ENCODE measurements at places on chromosomes 4 and X. TPM values are rescaled to one million over a fixed set of nuclear protein-coding genes. Genes with fewer than 3 reads are reported as not detected.

Gene ENPEP
- total RNA-seq = not detected

- no peaks in the 10 kb centered on the region for H3K27me3 ChIP-seq
- DNase-seq = no peak
- no peak overlapping the region for H3K27ac ChIP-seq
- H3K36me3 ChIP-seq = no peaks in the 10 kb centered on the region
- no peak overlapping the region for H3K4me3 ChIP-seq
These were observed 461.5 kb downstream of the FSTL5 start for GRCh38 chr4:161702287-161702686.

DNA sequence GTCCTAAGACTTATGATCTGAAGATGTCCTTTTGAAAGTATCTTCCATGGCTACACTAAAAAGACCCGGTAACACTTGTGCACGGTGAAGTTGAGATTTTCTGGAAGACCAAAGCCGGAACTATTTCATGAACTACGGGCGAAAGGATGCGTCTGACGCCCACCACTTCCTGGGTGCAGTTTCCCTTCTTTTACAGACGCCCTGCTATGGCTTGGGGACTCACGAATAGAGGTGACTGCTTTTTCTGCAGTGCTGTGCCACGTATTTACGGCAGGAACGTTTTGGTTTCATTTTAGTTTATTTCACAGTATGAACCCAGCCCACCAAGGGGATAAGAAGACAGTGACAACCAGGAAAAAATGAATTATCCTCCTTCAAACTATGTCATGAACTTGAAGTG is 180.4 kb downstream of the AFAP1 start:
- H3K27ac ChIP-seq = peak overlapping the region; percentile 78
- H3K36me3 ChIP-seq = no peaks in the 10 kb centered on the region
- peak; percentile 75 for DNase-seq
- no peaks in the 10 kb centered on the region for H3K27me3 ChIP-seq

Gene CORIN
- 1.1 TPM for total RNA-seq

- no peaks in the 10 kb centered on the region for H3K4me1 ChIP-seq
- H3K36me3 ChIP-seq = no peaks in the 10 kb centered on the region
- no peak overlapping the region for H3K4me3 ChIP-seq
- no peak overlapping the region for H3K27ac ChIP-seq
- no peak for DNase-seq
- no peaks in the 10 kb centered on the region for H3K27me3 ChIP-seq
These were observed 26.0 kb upstream of the ENPEP start for GRCh38 chr4:110449947-110450346.

GRCh38 chr4:109011241-109012026 is 248.6 kb upstream of the ETNPPL start:
- no peaks in the 10 kb centered on the region for H3K36me3 ChIP-seq
- no peak for DNase-seq
- H3K4me3 ChIP-seq = no peak overlapping the region
- H3K4me1 ChIP-seq = no peaks in the 10 kb centered on the region

Gene FGFR3
- total RNA-seq = 0.67 TPM

GRCh38 chr4:24195991-24196736 is 306.3 kb upstream of the PPARGC1A start:
- no peak for DNase-seq
- H3K4me3 ChIP-seq = no peak overlapping the region
- H3K36me3 ChIP-seq = no peaks in the 10 kb centered on the region
- no peak overlapping the region for H3K27ac ChIP-seq
- H3K4me1 ChIP-seq = no peaks in the 10 kb centered on the region

DNA sequence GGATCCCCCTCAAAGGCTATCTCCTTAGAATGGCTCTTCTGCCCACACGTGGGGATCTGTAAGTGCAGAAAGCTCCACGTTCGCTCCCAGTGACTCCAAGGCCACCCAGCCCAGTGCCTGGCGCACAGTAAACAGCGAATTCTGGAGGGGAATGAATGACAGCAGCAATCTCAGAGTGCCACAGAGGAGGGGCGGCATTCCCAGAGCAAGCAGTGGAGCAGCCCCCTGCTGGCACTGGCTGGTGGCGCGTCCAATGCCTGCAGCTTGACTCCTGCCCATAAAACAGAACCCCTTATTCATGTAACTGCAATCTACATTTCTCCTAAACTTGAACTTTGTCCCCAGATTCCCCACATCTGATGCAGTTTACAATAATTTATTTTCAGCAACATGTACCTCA is 6.9 kb upstream of the HELT start:
- H3K27ac ChIP-seq = no peak overlapping the region
- no peaks in the 10 kb centered on the region for H3K27me3 ChIP-seq
- H3K4me3 ChIP-seq = no peak overlapping the region
- no peaks in the 10 kb centered on the region for H3K36me3 ChIP-seq
- DNase-seq = peak; percentile 6
- no peaks in the 10 kb centered on the region for H3K4me1 ChIP-seq

- H3K27ac ChIP-seq = no peak overlapping the region
- no peaks in the 10 kb centered on the region for H3K4me1 ChIP-seq
- H3K36me3 ChIP-seq = no peaks in the 10 kb centered on the region
- no peak overlapping the region for H3K4me3 ChIP-seq
These were observed 28.7 kb downstream of the MID1 start for GRCh38 chrX:10591363-10592335.

DNA sequence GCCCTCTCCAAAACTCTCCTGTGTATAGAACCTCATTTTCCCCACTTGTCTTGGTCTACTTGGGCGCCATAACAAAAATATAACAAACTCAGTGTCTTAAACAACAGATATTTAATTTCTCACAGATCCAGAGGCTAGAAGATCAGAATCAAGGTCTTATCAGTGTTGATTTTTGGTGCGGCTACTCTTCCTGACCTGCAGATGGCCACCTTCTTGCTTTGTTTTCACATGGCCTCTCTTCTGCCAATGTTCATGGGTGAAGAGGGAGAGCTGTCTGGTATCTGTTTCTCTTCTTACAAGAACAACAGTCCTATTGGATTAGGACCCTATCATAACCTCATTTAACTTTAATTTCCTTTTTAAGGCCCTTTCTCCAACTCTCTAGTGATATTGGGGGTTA is 177.3 kb downstream of the PABPC4L start:
- H3K4me3 ChIP-seq = no peak overlapping the region
- H3K4me1 ChIP-seq = no peaks in the 10 kb centered on the region
- H3K27me3 ChIP-seq = no peaks in the 10 kb centered on the region

DNA sequence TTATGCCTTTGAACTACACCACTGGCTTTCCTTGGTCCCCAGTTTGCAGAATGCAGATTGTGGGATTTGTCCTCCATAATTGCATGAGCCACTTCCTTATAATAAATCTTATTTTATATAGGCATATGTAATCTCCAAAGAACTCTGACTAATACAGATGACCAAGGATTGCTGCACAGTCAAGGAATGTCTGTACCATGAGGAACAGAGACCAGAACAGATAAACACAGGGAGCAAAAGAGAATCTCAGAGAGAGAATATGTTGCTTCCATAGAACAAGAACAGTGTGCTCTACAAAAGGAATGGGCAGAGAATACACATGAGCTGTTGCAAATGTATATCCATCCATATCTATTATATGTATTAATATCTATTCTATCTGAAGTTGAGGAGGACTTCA is 111.1 kb downstream of the ADRA2C start:
- no peak for DNase-seq
- H3K27me3 ChIP-seq = no peaks in the 10 kb centered on the region

DNA sequence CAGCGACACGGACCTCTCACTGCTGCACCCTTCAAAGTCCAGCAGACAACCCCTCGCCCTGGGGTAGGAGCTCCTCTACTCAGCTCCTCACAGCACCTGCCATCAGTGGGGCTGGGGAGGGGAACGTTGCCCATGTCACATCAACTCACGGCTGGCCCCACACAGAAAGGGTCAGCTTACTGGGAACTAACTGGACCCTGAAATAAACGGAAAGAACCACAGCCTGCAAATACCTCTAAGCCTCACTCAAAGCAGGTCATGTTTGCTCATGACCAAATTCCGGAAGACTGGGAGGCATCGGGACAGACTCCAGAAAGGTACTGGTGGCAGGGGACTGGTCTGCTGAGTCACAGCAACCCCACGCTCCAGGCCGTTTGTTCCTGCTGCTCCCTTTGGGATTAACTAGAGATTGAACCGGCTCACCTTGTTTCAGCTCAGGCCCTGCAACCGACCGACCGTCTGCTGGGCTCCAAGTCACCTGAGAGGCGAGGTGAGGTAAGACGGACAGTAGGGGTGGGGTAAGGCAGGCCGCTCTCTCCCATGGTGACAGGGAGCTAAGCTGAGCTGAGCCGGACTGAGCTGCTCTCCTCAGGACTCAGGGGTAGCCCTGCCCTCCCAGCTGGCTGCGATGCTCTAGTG is 5.6 kb downstream of the G6PD start:
- H3K36me3 ChIP-seq = peaks cover 8% of the 10 kb centered on the region
- H3K27me3 ChIP-seq = no peaks in the 10 kb centered on the region
- no peak overlapping the region for H3K4me3 ChIP-seq
- DNase-seq = no peak
- H3K27ac ChIP-seq = no peak overlapping the region

DNA sequence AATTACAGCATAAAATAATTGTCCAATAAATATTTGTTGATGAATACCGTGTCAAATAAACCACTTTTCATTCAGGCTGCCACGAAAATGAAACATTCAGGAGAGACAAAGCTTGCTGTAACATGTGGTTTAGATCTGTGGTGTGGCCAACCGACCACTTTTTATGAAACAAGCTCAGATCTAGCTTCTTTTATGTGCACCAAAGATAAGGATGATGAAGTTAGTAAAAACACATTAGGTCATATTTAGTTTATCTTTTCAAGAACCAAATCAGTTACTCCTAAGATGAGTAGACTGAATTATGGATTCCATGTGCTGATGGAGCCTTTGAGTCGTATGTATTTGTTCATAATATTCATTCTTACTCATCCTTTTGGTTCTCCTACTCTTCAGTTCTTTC is 35.8 kb downstream of the STOX2 start:
- no peaks in the 10 kb centered on the region for H3K27me3 ChIP-seq
- H3K4me3 ChIP-seq = no peak overlapping the region
- no peaks in the 10 kb centered on the region for H3K36me3 ChIP-seq
- no peak overlapping the region for H3K27ac ChIP-seq
- DNase-seq = no peak
- H3K4me1 ChIP-seq = no peaks in the 10 kb centered on the region

- no peaks in the 10 kb centered on the region for H3K36me3 ChIP-seq
- no peaks in the 10 kb centered on the region for H3K27me3 ChIP-seq
- H3K4me1 ChIP-seq = no peaks in the 10 kb centered on the region
- DNase-seq = no peak
- no peak overlapping the region for H3K27ac ChIP-seq
These were observed 363.9 kb downstream of the GASK1B start for GRCh38 chr4:157808796-157809383.

DNA sequence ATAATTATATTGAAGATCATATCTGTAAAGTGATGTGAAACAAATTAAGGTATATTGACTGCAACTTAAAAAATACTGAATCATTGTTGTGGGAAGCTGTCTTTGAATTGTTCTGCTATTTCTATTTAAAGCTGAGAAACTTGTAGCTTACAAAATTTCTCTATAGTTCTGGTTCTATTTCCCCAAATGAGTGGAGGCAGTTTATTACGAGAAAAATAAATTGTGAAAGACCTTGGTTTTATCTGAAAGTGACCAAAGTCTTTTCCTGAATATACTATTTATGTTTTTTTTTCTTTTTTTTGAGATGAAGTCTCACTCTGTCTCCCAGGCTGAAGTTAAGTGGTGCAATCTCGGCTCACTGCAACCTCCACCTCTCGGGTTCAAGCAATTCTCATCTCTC is 165.4 kb downstream of the SH3BGRL start:
- no peaks in the 10 kb centered on the region for H3K27me3 ChIP-seq
- no peaks in the 10 kb centered on the region for H3K4me1 ChIP-seq
- no peaks in the 10 kb centered on the region for H3K36me3 ChIP-seq
- H3K27ac ChIP-seq = no peak overlapping the region
- no peak overlapping the region for H3K4me3 ChIP-seq

DNA sequence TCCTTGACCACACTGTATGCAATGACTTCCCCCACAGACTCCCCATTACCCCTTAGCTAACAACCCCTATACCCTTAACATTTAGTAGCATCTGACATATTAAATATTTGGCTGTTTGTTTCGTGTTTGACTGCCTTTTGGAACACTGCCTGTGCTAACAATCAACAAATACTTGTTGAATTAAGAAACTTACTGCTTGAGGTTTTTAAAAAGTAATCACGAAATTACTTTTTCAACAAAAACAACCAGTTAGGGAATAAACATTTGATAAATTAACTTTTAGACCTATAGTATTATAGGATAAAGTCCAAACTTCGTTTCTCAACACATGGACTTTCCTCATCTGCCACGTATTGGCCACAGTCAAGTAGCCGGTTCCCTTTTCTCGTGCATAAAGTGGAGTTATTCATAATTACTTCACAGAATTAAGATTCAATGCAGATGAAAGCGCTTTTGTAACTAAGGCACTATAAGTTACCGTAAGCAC is 555 bp upstream of the ELMOD2 start:
- no peak overlapping the region for H3K27ac ChIP-seq
- H3K27me3 ChIP-seq = no peaks in the 10 kb centered on the region
- H3K36me3 ChIP-seq = no peaks in the 10 kb centered on the region

DNA sequence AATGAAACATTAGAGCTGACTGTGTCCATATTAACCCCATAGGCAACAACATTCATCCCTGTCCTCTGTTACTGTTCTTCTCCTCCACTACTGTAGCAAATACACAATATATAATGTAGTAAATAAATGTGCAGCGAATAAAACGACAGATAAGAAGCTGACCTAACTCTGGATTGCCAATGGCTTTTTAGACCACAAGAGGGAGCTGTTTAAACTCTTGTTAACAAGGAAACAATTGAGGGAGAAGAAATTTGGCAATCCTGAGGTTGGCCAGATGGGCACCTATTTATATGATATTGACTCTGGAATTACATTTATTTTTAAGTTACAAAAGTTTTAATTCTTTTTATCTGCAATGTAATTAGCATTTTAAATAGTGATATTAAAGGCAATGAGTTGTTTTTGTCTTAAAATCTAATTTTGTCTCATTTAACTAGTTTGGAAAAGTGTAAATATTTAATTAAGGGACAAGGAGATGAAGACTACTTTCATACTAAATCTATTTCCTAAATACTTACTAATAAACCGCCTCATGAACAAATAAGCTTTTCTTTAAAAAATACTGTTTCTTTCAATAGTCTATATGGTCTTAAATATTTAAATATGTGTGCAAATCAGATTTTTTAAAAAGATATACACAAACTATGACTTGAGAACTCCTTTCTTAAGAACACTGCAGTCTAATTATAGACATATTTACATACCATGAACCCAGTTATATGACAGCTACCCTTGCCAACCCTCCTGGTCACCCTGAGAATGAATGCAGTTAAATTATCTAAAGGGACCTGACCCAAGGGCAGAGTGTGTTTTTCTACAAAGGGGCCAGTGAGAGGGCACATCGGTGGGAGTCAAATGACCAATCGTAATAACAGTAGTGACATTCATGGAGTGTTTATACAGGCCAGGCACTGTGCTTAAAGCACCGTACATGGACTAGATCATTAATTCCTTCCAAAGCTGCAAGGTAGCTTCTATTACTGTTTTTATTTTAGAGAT is 52.9 kb upstream of the HPF1 start:
- H3K27me3 ChIP-seq = no peaks in the 10 kb centered on the region
- H3K27ac ChIP-seq = no peak overlapping the region
- H3K4me1 ChIP-seq = no peaks in the 10 kb centered on the region
- no peaks in the 10 kb centered on the region for H3K36me3 ChIP-seq
- peak; percentile 56 for DNase-seq
- H3K4me3 ChIP-seq = no peak overlapping the region

Gene FUNDC1
- total RNA-seq = 8.7 TPM

Gene USP17L20
- not detected for total RNA-seq

All from CD4-positive, alpha-beta memory T cell (primary cell).